Erythroblast (primary cell): ENCODE measurements at places on chromosomes 5 and 9.

GRCh38 chr5:98296426-98296825 is 477.0 kb upstream of the RGMB start:
- no peak for DNase-seq

- DNase-seq: no peak
These were observed 164.4 kb upstream of the ITGA1 start for GRCh38 chr5:52623291-52623690.

DNA sequence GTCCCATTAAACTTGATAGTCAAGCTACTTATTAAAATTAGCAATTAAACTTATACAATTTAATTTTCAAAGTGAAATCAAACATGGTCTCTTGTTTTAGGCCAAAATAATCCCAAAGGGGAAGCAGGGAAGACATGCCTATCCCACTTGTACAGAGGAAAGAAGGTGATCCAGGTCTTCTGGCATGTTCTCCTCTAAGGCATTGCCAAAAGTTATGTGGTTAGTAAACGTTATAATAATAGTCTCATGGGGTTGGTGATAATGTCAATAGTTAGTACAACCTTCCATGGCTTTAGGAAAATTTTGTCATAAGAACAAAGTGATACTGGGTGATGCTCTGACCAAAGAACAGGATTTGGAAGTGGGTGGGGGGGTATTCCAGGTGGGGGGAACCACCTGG is 52.8 kb downstream of the ROR2 start:
- no peak for DNase-seq

DNA sequence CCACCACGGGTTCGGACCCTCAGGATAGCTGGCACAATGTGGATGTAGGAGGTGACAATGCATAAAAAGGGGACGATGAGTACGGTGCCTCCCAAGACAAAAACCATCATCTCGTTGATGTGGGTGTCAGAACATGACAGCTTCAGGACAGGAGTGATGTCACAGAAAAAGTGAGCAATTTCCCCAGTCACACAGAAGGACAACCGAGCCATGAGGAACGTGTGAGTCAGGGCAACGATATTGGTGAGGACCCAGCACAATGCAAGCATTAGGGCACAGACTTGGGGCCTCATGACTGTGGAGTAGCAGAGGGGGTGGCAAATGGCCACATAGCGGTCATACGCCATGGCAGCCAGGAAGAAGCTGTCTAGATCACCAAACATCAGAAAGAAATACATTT is 491 bp downstream of the OR1N1 start:
- no peak for DNase-seq

GRCh38 chr5:96913233-96913632 is 22.6 kb upstream of the LNPEP start:
- no peak for DNase-seq

DNA sequence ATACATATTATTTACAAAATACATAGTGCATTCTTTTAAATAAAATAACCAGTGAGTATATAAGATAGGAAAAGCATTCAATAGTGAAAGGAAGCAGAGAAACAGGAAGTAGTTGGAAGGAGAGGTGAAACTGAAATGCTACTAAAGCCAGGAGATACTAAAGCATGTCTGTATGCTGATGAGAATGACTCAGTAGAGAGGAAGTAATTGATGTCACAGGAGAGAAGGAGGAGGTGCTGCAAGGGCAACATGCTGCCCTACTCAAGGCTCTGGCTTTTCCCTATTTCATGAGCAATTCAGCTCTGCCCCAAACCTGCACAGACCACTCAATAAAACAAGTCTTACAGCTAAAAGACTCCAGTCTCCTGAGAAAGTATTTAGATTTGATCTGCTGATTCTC is 108.5 kb upstream of the TXNDC8 start:
- DNase-seq: no peak

DNA sequence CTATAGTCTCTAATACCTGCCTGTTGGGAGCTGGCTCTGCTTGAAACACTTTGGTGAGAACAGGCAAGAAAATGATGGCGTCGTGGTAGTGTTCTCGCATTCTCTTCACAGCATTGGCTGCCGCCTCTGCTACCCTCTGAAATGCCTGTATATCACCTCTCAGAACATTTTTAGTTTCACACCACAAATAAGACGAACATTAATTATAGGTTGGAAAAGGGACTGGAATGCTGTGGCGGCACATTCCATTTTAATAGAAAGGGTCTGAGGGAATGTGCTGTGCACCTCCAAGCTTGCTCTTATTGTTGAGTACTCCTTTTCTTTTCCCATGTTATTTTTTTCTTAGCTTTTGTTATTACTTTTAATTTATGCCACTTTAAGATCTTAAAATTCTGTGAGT is 134.6 kb upstream of the HMHB1 start:
- no peak for DNase-seq

DNA sequence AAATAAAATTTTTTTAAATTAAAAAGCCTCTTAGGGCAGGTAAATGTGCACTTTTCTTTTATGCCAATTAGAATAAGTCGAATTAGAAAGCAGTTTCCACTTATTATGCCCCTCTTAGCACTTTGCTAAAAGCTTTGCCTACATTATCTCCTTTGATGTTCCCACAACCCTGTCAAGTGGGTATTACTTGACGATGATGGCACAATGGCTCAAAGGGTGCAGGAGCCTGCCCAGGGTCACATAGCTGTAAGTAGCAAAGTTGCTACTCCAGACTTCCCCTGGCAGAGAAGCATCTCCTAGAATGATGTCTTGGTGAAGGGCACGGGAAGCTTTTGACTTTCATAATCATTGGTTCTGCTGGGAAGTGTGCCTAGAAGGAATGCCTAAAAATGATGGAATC is 18.4 kb upstream of the IQGAP2 start:
- DNase-seq: no peak

DNA sequence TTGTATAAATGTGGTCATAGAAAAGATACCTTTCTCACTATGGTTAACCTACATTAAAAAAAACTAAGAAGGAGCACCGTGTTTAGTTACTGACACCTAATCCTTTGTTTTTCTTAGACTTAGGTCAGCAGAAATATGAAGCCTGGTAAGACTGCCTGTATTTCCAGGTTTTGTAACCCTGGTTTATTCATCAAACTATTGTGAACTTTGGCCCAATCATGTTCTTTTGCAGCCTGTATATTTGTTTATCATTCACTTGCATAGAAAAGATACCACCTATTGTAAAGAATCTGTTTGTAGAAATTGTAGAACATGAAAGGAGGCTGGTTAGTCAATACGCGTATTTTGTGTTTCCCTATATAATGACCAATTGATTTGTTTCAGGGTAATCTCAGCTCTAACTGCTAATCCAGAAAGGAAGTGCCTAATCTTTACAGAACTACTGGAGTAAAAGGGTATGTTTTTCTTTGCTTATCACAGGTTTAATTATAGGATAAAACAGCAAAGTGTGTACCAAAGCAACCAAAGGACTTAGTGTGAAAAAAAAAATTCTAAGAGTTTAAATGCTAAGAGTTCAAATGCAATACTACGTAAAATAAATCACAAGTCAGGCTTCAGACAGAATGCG is 103.6 kb downstream of the LURAP1L start:
- DNase-seq: no peak

DNA sequence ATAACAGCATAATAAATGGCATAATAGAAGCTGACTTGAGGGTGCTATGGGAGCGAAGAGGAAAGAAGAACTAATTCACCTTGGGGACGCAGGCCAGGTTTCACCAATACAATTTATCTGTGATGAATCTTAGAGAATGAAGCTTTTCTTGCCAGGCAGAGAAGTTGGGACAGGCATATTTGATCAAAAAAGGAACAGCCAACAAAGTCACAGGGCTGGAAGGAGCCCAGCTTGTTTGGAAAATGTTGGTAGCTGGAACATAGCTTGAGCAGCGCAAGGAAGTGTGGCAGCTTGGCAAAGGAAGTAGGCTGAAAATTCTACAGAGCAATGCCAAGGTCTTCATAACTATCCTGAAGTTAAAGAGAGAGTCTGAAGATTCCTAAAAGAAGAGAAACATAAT is 181.5 kb upstream of the OR13F1 start:
- DNase-seq: no peak

DNA sequence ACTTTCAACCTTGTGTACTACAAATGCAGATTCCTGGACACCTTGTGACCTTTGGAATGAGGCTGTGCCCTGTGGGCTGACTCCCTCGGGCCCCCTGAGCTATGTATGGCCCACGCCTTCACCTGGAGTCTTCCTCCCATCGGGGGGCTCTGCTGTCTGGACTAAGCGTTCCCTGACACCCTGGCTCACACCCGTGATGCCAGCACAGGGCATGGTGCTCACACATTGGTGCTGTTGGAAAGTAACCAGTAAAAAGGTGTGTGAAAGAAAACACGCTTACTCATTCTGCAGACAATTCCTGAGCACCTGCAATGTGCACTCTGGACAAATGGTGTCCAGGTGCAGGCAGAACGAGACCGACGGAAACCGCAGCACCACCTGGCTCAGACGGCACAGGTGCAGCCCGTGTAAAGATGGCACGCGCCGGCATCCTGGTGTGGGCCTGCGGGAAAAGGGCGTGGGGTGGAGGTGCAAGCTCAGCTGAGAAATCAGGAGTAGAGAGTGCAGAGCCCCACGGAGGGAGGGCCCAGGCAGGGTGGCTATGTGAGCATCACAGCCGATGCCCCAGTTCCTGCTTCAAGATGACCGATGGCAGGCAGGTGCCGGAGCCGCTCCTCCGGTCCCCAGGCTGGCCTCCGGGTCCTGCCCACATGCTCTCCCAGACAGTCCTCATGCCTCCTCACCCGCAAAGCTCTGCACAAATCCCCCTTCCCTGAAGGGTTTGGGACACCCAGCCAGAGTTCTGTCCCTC is 11.0 kb downstream of the LPCAT1 start:
- DNase-seq: no peak

- no peak for DNase-seq
These were observed 602.7 kb upstream of the ZNF608 start for GRCh38 chr5:125348936-125349831.

DNA sequence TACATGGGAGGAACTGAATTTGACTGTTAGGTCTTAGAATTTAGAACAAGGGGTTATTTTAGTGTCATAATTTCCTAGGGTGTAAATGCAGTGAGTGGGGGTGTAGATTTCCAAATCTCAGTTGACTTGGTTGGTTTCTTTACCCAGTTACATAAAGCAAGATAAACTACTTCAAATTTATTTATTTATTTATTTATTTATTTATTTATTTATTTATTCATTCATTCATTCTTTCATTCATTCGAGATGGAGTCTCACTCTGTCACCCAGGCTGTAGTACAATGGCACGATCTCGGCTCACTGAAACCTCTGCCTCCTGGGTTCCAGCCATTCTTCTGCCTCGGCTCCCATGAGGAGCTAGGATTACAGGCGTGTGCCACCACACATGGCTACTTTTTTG is 200.4 kb downstream of the SLF1 start:
- DNase-seq: no peak

- DNase-seq: no peak
These were observed 39.6 kb downstream of the TRIO start for GRCh38 chr5:14182761-14183160.

DNA sequence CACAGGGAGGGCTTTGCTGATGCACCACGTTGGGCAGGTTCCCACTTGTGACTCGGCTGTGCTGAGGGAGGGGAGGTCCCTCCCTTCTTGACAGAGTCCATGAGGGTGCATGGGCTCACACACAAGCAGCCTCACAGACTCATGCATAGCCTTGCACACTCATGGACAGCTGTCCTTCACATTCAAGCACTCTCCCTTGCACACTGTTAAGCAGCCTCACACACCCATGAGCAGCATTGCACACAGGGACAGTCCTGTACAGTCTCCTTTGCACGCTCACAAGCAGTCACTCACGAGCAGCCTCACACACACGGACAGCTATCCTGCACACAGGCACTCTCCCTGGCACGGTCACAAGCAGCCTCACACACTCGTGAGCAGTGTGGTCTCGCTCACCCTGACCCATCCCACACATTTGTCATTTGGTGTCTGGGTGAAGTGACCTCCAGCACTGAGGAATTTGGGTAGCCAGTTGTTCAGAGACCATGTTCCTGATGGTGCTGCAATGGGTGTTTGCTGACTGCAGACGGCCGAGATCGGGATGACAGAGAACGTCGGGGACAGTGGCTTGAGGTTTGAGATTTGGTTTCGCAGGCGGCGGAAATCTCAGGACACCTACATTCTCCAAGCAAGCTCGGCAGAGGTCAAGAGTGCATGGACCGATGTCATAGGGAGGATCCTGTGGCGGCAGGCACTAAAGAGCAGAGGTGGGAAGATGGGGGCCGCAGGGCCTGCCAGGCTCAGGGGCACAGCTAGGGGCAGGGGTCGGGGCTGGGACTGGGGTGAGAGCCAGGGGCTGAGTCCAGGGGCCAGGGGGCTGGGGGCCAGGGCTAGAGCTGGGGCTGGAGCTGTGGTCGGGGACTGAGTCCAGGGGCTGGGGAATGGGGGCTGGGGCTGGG is 17.7 kb upstream of the LRRC14B start:
- no peak for DNase-seq

- no peak for DNase-seq
These were observed 224.6 kb downstream of the PLK2 start for GRCh38 chr5:58235299-58235698.

- DNase-seq: no peak
These were observed 9.3 kb downstream of the OR1N2 start for GRCh38 chr9:122562134-122562760.

DNA sequence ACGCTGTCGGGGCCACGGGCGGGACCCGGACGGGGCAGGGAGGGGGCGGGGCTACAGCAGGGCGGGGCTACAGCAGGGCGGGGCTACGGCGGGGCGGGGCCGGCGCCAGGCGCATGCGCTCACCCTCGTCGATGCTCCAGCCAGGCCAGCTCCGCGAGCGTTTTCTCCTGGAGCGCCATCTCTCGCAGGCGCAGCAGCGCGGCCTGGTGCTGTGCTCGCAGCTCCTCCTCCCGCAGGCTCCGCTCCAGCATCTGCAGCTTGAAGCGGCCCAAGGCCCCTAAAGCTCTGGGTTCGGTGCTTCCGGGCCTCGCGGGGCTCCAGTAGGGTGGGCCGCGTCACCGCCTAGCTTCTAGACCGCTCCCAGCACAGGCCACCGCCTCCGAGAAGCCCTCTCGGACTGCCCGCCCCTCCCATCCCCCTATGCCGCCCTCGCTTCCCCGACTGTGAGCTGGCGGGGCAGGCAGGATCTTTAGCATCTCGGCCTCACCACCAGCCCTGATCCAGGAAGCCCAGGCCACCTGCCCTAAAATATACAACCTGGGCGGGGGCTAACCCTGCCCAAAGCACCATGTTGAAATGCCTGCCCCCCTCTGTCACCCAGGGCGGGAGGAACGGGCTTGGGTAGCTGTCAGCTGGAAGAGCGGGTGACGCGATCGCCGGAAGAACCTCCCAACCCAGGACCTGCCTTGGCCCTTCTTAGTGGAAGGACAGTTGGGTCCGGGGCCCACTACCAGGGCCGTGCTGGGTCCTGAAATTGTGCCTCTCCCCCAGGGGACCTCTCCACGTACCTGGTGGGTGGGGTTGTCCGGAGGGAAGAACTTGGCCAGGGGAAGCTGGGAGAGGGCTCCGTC is 21.9 kb upstream of the QSOX2 start:
- peak; percentile 93 for DNase-seq

GRCh38 chr5:68215898-68216244 is 315 bp downstream of the PIK3R1 start:
- DNase-seq: no peak

DNA sequence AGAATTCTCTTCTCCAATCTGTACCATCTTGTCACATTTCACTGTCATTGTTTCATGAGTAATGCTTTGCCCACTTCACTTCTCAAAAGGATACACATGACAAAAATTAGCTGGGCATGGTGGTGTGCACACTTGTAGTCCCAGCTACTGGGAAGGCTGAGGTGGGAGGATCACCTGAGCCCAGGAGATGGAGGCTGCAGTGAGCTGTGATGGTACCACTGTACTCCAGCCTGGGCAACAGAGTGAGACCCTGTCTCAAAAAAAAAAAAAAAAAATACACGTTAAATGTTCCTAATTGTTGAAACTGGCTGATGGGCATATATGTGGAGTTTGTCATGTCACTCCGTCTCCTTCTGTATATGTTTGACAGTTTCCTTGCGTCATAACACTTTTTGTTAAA is 36.3 kb upstream of the HSD17B3 start:
- no peak for DNase-seq
